ENCODE measurements at places on chromosomes 12 and 14. TPM values are rescaled to one million over a fixed set of nuclear protein-coding genes. Genes with fewer than 3 reads are reported as not detected.

The KRT6C gene
- total RNA-seq, result 0.39 TPM

DNA sequence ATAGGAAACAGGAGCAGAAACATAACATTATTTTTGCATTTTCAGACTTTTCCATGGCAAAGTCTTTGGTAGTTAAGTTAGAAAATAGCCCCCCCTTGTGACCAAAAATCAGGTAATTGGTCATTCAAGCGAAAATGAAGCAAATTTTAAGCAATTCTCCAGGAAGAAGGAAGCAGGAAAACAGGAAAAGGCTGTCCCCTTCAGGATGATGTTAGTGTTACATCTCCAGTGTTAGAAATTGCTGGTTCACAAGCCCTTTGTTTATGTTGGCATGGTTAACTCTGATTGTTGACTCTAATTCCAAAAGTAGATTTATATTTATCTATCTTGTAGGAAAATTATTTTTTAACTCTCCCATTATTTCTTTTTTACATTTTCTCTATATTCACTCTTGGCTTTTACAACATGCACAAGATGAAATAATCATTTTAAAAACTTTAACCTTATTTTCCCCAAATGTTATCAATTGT lies 18.8 kb upstream of the GAS2L3 start:
- peak; percentile 57 for DNase-seq

DNA sequence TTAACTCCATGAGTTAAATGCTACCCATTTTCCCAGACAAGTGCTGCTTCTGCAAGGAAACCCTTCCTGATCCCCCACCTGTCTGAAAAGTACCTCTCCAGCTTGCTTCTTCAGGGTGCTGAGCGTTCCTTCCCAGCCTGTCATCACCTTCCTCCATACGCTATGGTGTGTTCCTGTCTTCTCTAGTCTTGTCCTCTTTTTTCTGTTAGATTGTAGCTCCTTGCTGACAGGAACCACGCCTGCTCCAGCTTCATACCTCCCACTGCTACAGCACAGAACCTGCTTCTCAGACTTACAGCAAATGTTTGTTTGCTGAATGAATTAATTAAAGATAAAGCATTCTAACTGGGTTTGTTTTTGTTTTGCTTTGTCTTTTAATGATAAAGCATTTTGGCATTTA lies 39.1 kb downstream of the ERH start:
- no peak for DNase-seq

DNA sequence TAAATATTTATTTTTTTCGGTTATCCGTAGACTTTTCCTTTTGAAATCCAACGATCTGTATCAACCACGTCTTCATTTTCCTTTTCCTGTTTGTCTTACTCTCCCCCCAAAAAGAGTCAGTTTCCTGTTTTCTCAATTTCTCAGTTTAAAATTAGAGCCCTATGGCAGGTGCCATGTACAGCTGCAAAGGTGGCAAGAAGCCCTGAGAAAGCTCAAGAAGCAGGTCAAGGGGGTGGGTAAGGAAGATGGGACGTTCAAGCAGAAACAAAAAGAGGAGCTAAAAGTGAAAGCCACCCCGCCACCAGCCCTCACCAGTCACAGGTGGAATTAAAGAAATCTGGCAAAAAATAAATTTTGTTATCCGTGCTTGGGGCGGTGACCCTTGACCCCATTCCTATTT lies 26.7 kb downstream of the SLC35E3 start:
- DNase-seq, result no peak

DNA sequence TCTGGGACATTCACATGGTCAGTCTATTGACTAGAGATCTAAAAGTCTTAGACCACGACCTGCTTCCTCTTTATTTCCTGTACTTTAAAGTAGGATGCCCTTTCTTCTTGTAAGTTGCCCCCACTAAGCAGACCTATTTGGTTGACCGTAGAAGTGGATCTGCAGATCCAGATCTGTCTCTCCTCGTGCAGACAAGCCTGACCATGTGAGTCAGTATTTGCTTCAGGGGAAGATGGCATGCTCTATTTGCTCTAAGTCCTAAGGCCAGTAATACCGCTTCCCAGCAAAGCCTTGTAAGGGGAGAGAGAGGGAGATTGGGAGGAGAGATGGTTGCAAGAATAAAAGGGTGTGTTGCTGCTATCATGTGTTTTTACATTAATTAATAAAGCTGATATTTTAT lies 46.8 kb downstream of the KCNC2 start:
- no peak for DNase-seq

DNA sequence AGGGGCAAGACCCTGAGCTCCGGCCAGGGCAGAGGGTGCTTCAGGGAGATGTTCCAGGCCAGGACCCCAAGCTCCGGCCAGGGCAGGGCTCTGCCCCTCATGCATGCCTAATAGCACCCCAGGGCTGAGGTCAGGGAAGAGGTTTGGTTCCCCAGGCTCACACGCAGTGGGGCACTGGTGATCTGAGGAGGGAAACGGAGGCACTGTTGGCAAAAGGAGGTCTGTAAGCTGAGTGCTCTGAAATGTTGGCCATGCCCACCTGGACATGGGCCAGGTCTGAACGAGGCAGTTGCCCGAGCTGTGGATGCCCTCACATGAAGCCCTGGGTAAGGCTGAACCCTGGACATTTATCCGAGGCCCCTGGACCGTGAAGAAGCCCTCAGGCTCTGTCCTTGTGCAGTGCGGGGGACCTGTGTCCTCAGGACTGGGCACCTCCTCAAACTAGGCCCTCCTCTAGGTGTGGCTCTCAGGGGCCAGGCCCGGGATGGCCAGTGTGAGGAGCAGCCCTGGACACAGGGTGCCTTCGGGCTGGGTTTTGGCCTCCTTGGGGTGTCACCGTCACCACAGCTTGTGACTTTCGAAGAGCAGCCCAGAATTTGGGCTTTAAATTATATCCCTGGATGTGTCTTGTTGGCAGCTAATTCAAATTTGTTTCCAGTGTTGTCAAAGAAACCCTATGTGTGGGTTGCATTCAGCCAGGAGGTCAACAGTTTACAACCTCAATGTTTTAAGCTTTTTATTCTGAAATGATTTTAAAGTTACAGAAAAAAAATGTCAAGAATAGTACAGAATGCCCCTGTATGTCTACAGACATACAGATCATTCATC lies 66.8 kb downstream of the ADGRD1 start:
- no peak for DNase-seq

The OR6C68 gene
- not detected for total RNA-seq

GRCh38 chr14:91280129-91280528 lies 35.6 kb upstream of the GPR68 start:
- no peak for DNase-seq

DNA sequence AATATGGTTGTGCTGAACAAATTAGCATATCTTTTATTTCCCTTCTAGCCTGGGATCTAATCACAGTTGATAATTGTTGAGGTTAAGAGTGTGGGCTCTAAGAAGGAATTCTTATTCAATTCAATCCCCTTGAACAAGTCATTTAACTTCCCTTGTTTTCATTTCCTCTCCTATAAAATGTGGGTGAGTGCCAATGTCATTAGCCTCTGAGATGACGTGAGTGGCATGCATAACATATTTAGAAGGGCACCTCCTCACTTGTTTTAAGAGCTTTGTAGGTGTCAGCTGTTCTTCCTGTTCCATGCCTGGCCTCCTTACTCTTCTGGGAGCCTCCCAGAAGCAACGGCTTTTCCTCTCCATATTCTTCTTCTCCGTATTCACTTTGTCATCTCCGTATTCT lies 155.4 kb upstream of the NEDD1 start:
- DNase-seq, result no peak

GRCh38 chr12:49647827-49648711 lies 24.7 kb downstream of the PRPF40B start:
- DNase-seq, result no peak

The TBX5 gene
- total RNA-seq, result 0.10 TPM

DNA sequence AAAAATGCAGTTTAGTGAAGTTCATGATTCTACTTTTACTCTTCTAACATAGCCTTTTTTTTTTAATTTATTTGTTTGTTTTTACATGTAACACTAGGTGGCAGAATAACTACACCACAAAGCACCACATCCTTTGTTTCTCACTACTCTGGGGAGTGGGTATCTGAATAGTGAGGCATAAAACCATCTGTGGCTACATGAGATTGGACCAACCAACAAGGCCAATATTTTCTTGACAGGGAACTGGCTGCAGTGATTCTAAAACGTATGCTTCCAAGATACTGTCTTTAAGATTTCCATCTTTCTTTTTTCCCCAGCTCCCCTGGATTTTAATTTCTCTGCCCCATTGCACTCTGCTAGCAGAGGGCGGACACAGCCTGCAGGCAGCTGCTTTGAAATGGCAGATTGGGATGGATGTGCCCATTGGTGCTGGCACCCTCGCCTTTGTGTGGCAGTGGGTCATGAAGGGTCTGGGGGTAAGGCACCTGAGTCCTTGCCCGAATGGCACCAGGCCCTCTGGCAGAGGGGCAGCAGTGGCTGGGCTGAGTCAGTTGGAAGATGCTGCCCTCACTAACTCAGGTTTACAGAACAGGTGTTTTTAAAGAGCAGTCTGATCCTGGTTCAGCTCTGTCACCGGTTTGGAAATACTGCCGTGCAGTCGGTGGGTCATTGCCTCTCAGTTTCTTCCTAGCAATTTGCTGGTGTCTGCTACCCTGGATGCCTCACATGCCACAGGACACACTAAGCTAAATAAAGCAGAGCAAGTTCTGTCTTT lies 429.1 kb downstream of the RAD51B start:
- no peak for DNase-seq

DNA sequence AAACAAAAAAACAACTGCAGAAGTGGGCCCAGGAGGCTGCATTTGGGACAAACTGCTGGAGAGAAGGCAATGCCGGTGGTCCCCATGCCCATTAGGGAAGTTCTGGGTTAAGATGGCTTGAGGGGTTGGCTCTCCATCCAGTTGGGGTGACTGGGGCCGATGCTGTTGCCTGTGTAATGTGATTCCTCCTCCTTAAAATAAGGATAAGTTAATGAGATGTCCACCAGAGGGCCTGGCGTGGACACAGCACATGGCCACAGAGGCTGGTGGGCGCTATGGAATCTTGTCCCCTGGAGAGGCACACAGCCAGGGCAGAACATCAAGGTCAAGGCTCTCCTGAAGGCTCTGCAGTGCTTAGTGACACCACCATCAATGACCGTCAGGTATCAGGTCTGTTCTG lies 1.0 kb upstream of the TESC start:
- no peak for DNase-seq

The KRT2 gene
- total RNA-seq, result not detected

The CLEC4D gene
- total RNA-seq, result not detected

GRCh38 chr12:103308396-103308795 lies 187.4 kb downstream of the C12orf42 start:
- no peak for DNase-seq

The PIANP gene
- 2.6 TPM for total RNA-seq

The MGAT4C gene
- total RNA-seq, result 0.26 TPM

GRCh38 chr12:107565551-107565950 lies 120.0 kb upstream of the PWP1 start:
- no peak for DNase-seq

GRCh38 chr12:104600790-104601739 lies 144.3 kb downstream of the CHST11 start:
- DNase-seq, result no peak

- DNase-seq, result no peak
These were observed 38.2 kb downstream of the TRAFD1 start for GRCh38 chr12:112163471-112163991.

DNA sequence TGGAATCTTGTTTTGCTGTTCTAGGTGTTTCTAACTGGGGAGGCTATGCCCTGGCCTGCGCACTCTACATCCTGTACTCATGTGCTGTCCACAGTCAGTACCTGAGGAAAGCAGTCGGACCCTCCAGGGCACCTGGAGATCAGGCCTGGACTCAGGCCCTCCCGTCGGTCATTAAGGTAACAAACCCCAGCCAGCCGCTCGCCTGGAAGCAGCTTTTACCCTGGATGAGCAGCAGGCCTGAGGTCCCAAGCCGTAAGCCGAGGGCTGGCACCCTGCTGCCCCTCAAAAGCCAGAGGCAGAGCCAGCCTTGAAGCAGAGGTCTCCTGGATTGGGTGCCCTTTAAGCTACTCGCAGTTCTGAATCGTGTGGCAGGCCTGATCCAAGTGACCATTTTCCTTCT lies 29.1 kb downstream of the GPR68 start:
- DNase-seq, result no peak

DNA sequence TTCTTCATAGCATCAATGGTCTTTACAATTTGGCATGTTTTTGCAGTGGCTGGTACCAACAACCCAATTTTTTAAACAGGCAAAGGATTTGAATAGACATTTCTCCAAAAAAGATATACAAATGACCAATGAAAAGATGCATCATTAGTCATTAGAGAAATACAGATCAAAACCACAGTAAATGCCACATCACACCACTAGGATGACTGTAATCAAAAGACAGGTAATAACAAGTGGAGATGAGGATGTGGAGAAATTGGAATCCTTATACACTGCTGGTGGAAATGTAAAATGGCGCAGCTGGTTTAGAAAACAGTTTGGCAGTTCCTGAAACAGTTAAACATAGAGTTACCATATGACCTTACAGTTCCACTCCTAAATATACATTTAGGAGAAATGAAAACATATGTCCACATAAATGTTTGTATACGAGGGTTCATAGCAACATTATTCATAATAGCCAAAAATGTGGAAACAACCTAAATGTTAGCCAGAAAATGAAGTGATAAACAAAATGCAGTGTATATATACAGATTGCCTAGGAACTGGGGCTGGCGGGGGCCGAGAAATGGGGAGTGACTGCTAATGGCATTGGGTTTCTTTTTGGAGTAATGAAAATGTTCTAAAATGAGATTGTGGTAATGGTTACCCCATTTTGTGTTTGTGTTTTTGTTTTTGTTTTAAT lies 55.2 kb downstream of the TGFB3 start:
- no peak for DNase-seq

The KCNMB4 gene
- total RNA-seq, result 0.44 TPM
